ENCODE measurements at places on chromosomes 12 and 14. TPM values are rescaled to one million over a fixed set of nuclear protein-coding genes. Genes with fewer than 3 reads are reported as not detected.

Gene DCTN2
- total RNA-seq = 153 TPM

Gene ADAM21
- not detected for total RNA-seq

Gene PZP
- total RNA-seq = not detected

Gene A2M
- total RNA-seq = 48.8 TPM

Gene FSCB
- total RNA-seq = 0.31 TPM

Measured in parietal lobe (tissue), 2 donors.